Muscle of arm (tissue), 14 donors: ENCODE measurements at places on chromosomes 12 and 14. TPM values are rescaled to one million over a fixed set of nuclear protein-coding genes. Genes with fewer than 3 reads are reported as not detected.

Gene NCOR2
- 177 TPM for polyA plus RNA-seq

Gene STYK1
- not detected for polyA plus RNA-seq

Gene IL22
- polyA plus RNA-seq: not detected

Gene ITGB7
- not detected for polyA plus RNA-seq

Gene CABP1
- 2.3 TPM for polyA plus RNA-seq

Gene GLIPR1L1
- not detected for polyA plus RNA-seq

Gene PTGES3
- polyA plus RNA-seq: 190 TPM

Gene FOXG1
- polyA plus RNA-seq: 0.34 TPM

Gene INSM2
- polyA plus RNA-seq: 0.04 TPM

Gene PUS7L
- polyA plus RNA-seq: 10.8 TPM

Gene JPH4
- not detected for polyA plus RNA-seq

Gene TAS2R19
- polyA plus RNA-seq: 1.2 TPM

Gene C1QL4
- polyA plus RNA-seq: not detected

Gene TMPRSS12
- polyA plus RNA-seq: not detected

Gene SMOC1
- 4.8 TPM for polyA plus RNA-seq

Gene GALNT6
- polyA plus RNA-seq: 0.69 TPM

Gene BHLHE41
- polyA plus RNA-seq: 13.1 TPM

Gene HELB
- polyA plus RNA-seq: 2.1 TPM

Gene P2RX7
- polyA plus RNA-seq: not detected

Gene AGAP2
- polyA plus RNA-seq: 13.1 TPM

Gene LALBA
- not detected for polyA plus RNA-seq

Gene TMEM106C
- 60.6 TPM for polyA plus RNA-seq

Gene NEUROD4
- polyA plus RNA-seq: not detected

Gene CYP27B1
- polyA plus RNA-seq: not detected

Gene PLEKHD1
- 0.57 TPM for polyA plus RNA-seq

Gene SLC8A3
- not detected for polyA plus RNA-seq
